Stimulated activated CD4-positive, alpha-beta T cell treated with anti-CD3 and anti-CD28 coated beads, Interleukin-2, amount 100 ng/mL, for 24 hours (primary cell): ENCODE measurements at places on chromosomes 1 and 21.

- no peak for DNase-seq
Observed at GRCh38 chr1:78619446-78619802, 824 bp upstream of the IFI44L start.

DNA sequence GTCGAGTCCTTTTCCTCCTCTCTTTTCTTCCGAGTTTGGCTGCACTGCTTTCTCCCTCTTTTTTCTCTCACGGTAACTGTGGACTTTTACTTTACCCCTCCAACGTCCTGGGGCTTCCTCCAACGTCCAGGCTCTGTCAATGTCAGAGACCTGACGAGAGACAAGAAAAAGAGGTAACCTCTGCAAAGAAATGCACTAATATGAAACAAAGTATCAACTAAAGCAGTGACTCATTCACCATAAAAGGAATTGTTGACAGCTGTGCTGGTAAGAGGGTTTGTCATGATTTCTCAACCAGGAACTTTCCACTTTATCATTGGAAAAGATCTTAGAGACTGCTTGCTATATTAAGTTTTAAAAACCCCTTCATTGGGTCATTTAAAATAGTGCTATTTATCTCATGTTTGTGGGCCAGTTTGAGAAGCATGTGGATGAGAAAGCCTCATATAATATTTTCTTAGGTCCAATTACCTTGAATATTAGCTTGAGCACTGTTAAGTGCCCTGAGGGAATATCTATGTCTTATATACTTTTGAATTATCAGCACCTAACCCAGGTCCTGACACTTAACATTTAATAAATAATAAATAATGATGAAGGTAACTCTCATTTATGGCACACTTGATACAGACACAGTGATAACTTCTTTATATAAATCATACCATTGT is at the start of gene GBP2:
GBP2 (minus strand) TSS at position 202 of the 668 bp plus-strand sequence. CDS start 4,148 bp downstream, outside the sequence.
- peak; percentile 44 for DNase-seq

DNA sequence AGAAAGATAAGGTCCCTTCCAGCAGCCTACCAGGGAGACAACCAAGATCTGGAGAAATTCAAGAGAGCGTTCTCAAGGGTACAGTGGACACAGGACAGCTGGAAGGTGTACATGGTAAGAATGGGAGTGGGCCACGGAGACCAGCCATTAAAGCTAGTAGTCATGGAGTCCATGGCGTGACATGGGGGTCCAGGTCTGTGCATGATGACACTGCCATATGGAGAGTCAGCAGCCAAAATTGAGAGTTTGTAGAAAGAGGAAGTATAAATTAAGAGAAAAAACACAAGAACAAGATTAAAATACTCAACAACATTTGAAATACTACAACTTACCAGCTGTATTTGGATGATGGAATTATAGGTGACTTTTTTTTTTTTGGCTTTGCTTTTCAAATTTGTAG is 7.9 kb upstream of the LORICRIN start:
- DNase-seq, result no peak

GRCh38 chr1:11037740-11038182 is 9.3 kb downstream of the MASP2 start:
- peak; percentile 93 for DNase-seq

DNA sequence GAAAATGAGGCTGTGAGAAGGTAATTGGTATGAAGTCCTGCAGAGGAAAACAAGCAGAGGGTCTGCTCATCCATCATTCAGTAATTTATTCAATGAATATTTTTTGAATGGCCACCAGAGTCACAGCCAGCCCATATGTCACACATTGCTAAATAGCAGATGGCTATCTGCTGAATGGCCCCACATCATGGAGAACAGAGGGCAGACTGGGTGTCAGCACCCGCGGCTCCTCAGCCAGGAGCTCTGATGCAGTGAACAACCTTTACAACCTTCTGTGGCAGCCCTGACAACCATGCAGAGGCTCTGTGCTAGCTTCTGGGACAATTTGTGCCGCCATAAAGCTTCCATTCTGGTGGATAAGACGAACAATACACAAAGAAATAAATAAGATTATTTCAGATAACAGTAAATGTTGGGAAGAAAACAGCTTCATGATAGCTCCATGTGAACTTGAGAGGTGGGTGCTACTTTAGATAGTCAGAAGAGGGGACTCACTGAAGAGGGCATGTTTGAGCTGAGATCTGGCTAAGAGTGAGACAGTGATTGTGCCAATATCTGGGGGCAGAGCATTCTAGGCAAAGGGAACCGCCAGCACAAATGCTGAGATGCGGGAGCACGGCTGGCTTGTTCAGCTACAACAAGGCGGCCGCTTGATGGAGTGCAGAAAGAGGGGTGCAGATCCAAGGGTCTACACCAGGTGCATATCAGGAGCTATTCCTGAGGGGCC is 2.8 kb upstream of the C1orf210 start:
- DNase-seq, result no peak

- no peak for DNase-seq
Observed at GRCh38 chr1:185412385-185413087, 95.5 kb upstream of the IVNS1ABP start.

DNA sequence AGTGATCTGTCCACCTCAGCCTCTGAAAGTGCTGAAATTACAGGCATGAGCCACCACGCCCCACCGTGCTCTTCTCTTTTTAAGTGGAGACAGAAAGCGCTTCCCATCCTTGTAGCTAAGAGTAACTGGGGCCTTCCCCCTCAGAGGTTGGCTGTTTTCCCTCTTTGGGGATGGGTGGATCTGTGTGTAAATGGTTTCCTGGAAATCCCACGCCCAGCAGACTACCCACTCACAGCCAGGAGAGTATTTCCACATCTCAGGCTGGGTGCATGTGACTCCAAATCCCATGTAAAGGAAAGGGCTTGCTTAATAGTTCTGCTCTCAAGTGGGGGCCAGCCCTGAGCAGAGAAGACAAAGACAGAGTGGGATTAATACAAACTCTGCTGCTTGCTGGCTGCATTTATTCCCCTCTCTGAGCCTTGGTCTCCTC is 19.6 kb upstream of the TCEA3 start:
- DNase-seq, result no peak

GRCh38 chr1:19398309-19398760 is 86.2 kb downstream of the SLC66A1 start:
- peak; percentile 25 for DNase-seq

DNA sequence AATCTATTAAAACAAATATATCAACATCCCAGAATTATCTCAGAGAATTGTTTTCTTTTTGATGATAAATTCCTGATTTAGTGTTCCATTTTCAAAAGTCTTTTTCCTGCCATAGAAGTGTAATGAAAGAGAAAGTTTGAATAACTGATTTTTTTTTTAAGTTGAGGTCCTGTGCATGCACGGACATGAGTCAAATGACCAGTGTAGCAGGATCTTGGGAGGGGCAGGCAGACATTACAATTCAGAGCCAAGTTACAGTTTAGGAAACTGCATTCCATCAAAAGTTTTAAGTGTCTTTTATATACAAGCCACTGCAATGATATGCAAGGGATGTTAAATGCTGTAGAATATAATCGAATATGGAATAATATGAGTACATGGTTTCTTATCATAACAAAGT is 227.5 kb downstream of the HMCN1 start:
- no peak for DNase-seq

DNA sequence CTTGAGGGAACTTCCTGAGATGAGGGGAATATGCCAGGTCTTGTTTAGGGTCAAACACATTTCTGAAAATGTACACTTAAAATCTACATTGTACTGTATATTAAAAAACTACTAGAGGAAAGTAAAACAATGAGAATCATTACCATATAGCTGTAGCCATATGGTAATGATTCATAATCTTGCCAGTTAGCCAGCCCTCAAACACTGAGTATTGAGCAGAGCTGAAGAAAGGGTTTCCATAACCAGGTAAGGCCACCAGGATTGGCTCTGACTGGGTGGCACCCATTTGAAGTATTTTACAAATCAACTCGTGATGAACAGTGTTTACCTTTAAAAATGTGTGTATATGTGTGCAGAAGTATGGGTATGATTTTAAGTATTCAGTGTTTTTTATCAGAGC is 226.7 kb downstream of the SLC45A1 start:
- no peak for DNase-seq

DNA sequence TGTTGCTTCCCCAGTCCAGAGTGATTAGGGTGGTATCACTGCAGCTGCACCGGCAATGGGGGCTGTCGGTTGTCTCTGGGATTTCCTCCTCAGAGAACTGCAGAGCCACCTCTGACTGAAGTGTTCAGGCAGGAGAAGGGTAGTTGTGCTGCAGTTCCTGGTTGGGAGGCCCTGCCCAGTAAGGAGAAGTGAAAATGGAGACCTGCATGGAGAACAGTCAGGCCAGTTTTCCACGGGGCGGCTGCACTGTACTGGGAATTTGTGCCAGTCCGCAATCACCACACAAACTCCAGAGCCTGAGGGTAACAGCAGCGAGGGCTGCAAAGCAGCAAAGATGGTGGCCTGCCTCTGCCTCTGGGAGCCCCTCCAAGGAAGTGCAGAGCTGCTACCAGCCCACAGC is 58.1 kb upstream of the CCDC190 start:
- DNase-seq, result no peak

DNA sequence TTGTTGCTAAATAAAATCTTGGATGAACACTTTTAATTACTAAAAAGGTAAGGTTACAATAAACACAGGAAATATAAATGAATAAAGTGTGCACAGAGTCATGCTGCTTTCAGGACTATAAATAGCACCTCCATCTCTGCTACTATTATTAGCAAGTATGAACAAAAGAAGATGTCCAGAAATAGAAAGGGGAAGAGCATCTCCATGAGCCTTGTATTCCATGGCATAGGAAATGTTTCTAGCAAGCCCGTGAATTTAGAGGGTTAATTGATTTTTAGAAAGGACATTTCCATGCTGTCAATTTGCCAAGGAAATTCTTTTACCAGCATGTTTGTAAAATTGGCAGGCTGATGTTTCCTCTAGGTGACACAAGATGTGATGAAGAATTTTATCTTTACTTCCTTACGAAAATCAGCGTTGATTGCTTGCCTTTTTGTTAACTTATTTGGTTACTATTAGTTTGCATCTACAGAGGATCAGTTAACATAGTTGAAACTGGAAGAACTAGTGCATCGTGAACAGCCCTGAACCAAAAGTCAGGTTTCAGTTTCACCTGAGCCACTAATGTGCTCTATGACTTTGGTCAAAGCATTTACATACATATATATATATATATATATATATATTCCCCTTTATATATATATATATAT is 45.3 kb downstream of the NR5A2 start:
- DNase-seq, result no peak

DNA sequence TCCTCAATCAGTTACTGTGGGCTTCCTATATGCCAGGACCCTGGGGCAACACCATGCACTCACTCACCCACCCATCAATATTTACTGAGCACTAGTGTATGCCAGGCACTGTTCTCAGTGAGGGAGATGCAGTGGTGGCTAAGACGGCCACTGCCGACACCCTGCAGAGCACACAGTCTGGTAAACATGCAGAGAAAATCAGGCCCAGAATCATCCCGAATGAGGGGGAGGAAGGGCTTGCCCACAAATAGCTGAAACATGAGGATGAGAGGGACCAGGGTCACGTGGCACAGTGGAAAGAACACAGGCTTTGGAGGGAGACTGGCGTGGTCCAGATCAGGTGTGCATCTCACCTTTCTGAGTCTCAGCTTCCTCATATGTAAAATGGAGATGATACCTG is 89.2 kb upstream of the IGSF21 start:
- DNase-seq, result no peak

- DNase-seq, result peak; percentile 35
Observed at GRCh38 chr1:154772606-154773506, 97.2 kb downstream of the KCNN3 start.

DNA sequence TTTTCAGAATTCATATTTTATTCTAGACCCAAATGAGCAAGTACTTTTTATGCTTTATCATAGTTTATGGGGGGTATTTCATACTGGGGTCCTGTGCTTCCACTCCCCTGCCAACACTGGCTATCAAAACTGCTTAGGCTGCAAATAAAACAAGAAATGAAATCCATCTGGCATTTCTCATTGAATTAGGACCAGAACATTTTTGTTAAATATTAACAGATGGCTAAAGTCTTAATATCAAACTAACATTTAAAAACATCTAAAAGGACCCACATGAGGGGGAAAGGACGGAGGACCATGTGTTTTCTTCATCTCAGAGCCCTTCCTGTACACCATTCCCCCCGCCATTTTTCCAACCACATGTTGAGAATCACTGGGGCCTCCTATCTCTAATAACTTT is 167.5 kb upstream of the C1orf105 start:
- no peak for DNase-seq

- DNase-seq, result no peak
Observed at GRCh38 chr1:32438136-32438535, 26.7 kb upstream of the ZBTB8B start.

GRCh38 chr1:208939537-208940085 is 643.9 kb upstream of the CAMK1G start:
- no peak for DNase-seq

DNA sequence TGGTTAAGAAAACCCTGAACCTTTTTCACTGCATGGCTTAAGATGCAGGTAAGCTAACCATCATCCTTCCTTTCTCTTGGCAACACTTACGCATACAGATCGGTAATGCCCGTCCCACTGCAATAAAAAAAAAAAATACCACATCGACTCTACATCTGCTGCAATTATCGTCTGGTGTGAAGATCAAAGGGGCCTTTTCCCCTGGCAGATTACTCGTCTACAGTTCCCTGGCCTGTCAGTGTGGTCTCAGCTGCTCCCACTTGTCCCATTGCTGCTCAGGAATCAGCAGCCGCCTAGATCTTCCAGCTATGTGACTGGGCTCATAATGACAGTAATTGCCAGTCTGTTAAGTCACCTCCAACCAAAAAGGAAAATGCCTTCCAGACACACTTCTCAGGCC is 133.1 kb downstream of the SETD4 start:
- no peak for DNase-seq

DNA sequence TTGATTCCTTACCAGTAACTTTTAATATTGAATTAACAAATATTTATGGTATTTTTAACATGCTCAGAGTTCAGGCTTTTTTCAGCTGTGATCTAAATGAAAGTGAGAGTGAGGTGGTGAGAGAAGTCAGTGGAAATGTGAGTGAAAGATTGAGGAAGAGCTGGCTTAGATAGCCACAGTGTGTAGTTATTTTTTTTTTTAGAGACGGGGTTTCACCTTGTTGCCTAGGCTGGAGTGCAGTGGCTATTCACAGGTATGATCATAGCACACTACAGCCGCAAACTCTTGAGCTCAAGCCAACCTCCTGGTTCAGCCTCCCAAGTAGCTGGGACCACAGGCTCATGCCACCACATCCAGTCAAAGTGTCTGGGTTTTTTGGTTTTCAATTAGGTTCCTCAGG is 10.9 kb downstream of the RNF11 start:
- no peak for DNase-seq

DNA sequence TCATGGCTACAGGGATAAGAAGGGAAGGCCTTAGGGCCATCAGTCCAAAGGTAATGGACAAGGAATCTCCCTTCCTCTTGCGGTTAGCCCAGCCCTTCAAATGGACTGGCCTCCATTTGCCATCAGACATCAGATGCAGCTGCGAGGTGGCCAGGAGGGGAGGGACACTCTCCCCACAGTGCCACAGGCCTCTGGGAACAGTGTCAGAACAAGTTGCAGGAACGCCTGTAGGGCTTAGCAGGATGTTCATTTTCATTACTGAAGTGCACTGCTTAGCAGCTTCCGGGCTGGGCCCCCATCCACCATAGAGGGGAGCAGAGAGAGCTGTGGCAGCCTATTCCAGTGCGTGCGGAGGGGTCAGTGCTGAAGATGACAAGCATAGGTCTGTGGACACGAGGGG is 127.5 kb downstream of the GALNT2 start:
- no peak for DNase-seq
